ENCODE measurements at places on chromosomes 5 and 9.

DNA sequence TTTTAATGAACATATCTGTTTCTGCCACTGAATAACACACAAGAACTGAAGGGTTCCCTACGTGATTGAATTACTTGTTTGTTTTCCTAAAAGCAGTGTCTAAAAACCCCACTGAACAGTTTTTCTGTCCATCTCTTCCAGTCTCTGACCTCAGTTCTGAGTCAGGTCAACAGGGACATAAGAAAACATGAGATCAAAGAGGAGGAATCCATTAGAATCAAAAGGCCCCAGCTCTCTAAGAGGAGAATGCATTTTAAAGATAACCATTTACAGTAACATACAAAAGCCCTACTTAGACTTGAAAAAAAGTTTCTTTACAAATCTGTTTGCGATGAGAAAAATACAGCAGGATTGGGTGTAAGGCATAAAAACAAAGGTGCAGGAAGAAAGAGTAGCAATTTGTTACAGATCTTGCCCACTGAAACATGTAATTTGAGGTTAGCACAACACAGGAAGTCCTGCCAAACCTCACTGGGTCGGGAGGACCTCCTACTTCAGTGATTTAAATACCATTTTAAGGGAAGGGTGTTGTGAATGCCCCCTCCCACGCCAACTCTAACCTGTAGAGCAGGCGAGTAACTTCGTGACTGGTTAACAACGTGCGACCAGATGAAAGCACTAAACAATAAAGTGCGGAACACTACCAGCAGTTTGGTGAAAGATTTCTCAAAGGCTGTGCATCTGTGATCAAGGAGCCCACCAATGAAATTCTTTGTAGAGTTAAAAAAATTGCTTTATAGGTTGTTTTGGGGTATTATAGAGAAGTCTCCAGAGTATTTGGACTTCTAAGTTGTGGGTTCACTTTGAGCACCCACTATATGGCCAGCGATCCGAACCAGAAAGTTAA, 1.3 kb downstream of the QSOX2 start:
- DNase-seq = no peak

DNA sequence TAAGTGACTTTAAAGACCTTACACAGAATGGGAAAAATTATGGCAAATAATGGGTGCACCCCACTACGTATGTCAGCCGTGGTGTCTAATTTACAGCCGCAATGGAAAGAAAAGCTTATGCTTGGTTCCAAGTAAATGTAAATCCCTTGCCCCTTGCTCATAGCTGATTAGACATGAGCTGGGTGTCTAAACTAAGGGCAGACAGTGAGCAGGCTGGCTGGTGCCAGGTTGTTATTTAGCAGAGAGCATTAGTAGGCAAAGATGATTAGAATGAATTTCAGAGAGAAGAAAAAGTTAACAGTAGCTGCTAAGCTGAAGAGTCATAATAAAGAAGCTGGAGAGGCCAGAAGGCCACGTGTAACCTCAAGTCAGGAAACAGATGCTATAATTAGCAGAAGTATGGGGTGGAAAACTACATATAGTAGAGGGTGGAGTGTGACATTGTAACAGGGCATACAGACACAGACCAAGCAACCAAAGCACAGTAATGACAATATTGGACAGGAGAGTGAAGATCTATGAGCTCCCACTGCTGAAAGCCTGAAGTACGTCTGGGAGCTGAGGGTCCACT, 257.7 kb downstream of the MCTP1 start:
- DNase-seq = peak; percentile 54

- DNase-seq = no peak
These were observed 23.0 kb downstream of the RFX3 start for GRCh38 chr9:3502560-3503398.

DNA sequence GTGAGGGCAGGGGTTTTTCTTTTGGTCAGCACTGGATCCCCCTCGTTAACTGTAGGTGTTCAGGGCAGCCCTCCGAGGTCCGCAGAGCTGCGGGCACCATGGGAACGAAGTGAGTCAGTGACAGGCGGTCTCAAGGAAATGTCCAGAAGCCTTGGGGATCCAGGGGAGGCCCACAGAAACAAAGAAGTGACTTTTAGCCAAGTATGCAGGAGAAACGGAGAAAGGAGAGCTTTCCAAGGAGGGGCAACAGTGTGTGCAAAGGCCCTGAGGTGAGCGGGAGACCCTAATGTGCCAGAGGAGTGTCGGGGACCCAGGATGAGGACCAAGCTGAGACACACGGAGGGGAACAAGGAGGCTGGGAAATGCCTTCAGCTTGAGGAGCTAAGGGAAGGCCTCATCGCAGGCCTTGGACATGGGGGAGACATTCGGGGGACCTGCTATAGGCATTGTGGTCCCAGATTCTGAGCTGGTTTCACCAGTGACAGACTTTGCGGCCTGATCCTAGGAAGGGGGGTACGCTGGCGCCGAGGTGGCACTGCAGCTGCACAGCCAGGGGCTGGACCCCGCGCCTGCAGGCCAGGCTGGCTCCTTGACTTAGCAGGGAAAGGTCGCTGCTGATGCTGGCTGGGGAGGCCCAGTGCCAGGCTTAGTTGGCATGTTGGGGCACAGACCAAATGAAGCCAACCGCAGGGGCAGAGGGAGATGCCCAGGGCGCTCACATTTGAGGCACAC, 3.3 kb downstream of the LTC4S start:
- DNase-seq = no peak

DNA sequence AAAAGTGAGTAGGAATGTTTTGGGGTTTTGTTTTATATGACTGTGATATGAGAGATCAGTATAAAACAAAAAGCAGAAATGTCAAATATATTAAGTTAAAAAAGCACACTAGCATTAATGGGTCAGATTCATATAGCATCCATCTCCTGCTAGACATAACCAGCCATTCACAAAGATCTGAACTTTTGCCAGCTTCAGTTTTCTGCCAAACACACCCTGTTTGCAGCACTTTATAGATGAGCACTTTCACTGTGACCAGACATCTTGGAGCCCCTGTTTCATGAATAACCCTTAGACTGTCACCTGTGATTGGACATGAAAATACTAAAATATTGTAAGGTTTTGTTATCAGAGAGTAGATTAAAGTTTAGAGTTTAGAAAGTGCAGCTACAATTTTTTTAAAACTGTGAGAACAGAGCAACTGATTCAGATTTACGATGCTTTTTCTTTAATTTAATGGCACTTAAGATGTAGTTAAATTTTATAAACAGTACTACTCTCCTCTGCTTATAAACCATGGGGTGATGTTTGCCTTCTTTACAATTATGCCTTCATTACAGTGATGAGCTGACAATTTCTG, 142.6 kb downstream of the KCTD16 start:
- no peak for DNase-seq

- no peak for DNase-seq
These were observed 65.0 kb downstream of the UGCG start for GRCh38 chr9:111961575-111961974.

- no peak for DNase-seq
These were observed 131.1 kb downstream of the CHSY3 start for GRCh38 chr5:130035388-130035787.

DNA sequence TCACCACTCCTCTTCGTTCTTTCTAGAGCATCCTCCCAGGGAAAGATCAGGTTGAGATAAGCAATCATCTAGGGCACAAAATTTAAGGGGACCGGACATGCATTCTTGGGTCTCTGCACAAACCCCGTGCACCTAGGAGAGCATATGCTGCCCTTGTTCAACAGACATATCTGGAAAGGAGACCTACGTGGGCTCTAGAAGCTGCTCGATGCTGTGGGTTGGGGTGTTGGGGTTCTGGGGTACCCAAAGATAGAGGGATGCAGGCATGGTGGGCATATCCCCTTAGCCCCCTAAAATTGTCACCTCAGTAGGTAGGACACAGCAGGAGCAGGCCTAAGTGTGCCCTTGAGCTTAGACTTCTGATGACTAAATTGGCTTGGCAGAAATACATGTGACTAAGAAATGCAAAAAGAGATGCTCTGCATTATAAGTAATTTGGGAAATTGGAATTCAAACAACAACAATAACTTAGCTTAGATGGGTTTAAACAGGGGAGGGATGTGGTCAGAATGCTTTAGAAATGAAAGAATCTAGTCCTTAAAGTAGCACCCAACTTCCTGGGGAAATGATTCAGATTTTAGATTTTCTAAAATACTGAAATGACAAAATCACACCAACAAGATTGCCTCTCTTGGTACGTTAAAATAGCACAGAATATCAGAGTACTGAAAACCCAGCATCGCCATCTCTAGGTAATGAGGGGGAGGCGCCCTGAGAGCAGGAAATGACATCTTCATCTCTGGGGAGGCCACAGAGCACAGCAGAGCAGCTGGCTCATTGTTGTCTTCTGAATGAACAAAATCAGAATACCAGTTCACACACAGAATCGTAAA, 172.3 kb downstream of the GNA14 start:
- peak; percentile 35 for DNase-seq

GRCh38 chr5:60538955-60539866, 160.8 kb downstream of the DEPDC1B start:
- peak; percentile 27 for DNase-seq

- no peak for DNase-seq
These were observed 16.1 kb downstream of the HNRNPH1 start for GRCh38 chr5:179607160-179607931.

DNA sequence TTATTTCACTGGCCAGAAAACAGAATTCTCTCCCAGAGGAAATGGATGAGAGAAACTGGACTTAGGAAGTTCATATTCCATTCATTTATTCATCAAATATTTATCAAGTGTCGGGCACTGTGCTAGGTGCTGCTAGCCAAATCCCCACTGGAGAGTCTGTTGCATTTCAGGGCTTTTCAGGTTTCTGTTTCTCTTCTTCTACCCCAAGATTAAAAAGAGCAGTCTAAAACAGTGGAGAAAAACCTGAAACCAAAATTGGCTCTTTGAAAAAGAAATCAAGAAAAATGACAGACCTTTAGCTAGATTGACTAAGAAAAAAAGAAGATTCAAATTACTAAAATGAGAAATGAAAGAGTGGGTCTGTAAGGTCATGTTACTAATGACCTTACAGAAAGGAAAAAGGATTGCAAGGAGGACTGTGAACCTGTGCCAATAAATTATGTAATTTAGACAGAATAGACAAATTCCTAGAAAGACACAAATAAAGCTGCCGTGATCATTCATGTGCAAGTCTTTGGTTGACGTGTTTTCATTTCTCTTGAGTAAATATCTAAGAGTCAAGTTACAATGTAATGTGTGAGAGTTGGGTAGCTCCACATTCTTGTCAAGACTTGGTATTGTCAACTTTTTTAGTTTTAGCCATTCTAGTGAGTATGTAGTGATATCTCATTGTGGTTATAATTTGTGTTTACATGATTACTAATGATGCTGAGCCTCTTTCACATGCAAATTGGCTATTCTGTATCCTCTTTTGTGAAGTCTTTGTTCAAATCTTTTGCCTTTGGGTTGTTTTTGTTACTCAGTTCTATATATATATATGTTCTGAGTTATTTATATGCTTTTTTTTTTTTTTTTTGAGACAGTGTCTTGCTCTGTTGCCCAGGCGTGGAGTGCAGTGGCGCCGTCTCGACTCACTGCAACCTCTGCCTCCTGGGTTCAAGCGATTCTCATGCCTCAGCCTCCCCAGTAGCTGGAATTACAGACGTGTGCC, 23.7 kb downstream of the SNX30 start:
- DNase-seq = peak; percentile 23

GRCh38 chr9:34664281-34665066, 2.0 kb upstream of the CCL27 start:
- peak; percentile 77 for DNase-seq

DNA sequence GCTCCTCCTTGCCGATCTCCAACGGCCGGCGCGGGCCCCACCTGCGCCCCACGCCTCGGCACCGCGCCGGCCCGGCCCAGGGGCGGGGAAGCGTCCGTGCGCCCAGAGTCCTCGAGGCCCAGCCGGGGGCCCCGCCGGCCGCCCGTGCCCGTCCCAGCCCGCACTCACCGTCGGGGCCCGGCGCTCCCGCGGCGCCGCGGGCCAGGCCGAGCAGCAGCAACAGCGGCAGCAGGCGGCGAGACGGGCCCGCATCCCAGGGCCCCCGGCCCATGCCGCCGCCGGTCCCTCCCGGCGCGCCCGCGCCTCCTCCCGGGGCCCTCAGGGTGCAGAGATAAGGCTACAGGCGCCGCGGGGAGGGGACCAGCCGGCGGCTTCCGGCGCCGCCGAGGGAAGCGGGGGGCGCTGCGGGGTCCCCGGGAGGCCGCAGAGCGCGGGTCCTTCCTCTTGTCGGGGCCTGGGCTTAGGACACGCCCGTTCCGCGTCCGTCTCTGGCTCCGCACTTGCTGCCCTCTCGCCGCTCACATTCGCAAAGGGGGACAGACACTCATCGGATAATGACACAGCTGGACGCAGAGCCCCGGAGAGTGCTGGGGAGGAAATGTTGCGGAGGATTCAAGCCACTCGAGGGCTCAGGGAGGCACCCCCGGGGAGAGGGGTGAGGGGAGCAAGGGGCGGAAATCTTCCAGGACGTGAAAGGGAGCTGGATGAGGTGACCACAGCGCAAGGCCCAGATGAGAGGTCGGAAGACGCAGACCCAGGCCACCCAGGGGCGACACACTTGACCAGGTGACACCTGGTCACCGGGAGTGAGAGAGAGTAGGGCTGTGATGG, at the start of gene SUSD1:
TSS of gene SUSD1 (minus strand) at position 333 of the 831 bp plus-strand sequence. CDS start at position 271, 62 bp downstream.
- no peak for DNase-seq

DNA sequence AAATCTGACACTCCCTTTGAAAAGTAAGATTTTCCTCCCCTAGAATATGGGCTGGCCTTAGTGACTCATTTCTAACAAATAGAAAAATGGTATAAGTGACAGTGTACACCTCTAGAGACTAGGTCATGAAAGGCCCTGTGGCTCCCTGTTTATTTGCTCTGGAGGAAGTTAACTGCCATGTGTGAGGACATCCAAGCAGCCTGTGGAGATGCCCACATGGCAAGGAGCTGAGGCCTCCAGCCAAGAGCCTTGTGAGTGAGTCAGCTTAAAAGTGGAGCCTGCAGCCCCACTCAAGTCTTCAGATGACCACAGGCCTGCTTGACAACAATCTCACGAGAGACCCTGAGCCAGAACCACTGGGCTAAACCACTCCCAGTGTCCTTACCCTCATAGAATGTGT, 128.1 kb upstream of the LHFPL2 start:
- peak; percentile 17 for DNase-seq

GRCh38 chr9:12544700-12545099, 148.5 kb upstream of the TYRP1 start:
- DNase-seq = no peak

GRCh38 chr5:116002116-116002906, 30.0 kb upstream of the ARL14EPL start:
- DNase-seq = peak; percentile 6

- DNase-seq = peak; percentile 66
These were observed 38.3 kb downstream of the RECK start for GRCh38 chr9:36074870-36075532.

- DNase-seq = peak; percentile 67
These were observed 28.2 kb downstream of the PRELID2 start for GRCh38 chr5:145806923-145807322.

- DNase-seq = no peak
These were observed 608.4 kb downstream of the PRELID2 start for GRCh38 chr5:145226726-145227125.

GRCh38 chr9:111992523-111992922, 95.9 kb downstream of the UGCG start:
- peak; percentile 73 for DNase-seq
